Heart right ventricle (tissue), 16 donors: ENCODE measurements at places on chromosomes 2 and 18. TPM values are rescaled to one million over a fixed set of nuclear protein-coding genes. Genes with fewer than 3 reads are reported as not detected.

GRCh38 chr2:32697156-32697555 lies 69.3 kb downstream of the TTC27 start:
- H3K36me3 ChIP-seq: no peaks in the 10 kb centered on the region
- H3K27me3 ChIP-seq: no peaks in the 10 kb centered on the region
- H3K27ac ChIP-seq: no peak overlapping the region

GRCh38 chr2:201507725-201508124 lies 56.2 kb downstream of the STRADB start:
- no peaks in the 10 kb centered on the region for H3K4me1 ChIP-seq
- H3K27me3 ChIP-seq: no peaks in the 10 kb centered on the region
- H3K36me3 ChIP-seq: no peaks in the 10 kb centered on the region

DNA sequence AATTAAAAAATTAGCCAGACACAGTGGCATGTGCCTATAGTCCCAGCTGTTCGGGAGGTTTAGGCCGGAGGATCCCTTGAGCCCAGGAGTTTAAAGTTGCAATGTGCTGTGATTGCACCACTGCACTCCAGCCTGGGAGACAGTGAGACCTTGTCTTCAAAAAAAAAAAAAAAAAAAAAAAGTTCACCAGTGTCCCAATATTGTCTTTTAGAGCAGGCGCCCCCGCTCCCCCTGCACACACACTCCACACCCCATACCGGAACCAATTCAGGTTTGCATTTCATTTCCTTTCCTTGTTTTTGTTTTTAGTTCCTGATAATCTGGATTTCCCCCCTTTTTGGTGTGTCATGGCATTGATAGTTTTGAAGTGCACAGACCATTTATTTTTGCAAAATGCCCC lies 10.4 kb downstream of the TMEM87B start:
- no peak for DNase-seq
- H3K4me3 ChIP-seq: no peak overlapping the region

DNA sequence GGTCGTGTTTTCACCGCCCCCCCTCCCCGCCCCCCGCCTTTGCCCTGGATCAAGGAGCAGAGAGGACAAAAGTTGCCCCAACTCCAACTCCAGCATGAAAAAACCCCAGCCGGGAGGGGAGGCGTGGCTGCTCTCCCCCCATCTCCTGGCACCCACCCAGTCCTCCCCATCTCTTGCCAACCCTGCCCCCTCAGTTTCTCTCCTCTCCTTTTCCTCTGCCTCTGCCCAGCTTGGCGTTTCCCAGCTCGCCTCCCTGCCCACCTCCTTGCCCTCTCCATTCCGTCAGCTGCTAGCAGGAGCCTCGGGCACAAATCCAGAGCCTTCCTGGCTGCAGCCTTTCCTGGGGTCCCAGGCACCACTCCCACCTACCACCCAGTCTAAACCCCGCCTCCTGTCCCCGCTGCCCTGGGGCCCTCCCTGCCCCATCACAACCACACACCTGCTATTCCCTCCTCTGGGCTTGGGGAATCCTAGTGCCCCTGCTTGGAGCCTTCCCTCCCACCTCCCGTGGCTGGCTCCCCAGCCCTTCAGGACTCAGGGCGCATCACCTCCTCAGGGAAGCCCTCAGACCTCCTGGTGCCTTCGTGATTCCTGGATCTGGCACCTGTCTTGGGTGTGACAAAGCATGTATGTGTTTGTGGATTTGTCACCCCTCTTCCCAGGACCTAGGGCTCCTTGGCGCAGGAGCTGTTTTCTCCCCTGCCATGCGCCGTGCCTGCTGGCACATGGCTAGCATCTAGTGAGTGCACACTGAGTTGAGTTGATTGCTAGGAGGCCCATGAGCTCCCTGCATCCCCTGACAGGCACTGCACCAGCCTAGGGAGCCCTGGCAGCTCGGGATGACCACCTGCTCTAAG lies 209.1 kb downstream of the TFCP2L1 start:
- no peaks in the 10 kb centered on the region for H3K27me3 ChIP-seq
- H3K4me3 ChIP-seq: no peak overlapping the region
- no peak overlapping the region for H3K27ac ChIP-seq

- no peak overlapping the region for H3K27ac ChIP-seq
- H3K4me3 ChIP-seq: no peak overlapping the region
- H3K36me3 ChIP-seq: no peaks in the 10 kb centered on the region
Measured at GRCh38 chr2:231339316-231339715, 56.2 kb upstream of the B3GNT7 start.

- DNase-seq: no peak
- no peaks in the 10 kb centered on the region for H3K36me3 ChIP-seq
- peaks cover 44% of the 10 kb centered on the region for H3K27me3 ChIP-seq
Measured at GRCh38 chr2:94958245-94958644, 67.3 kb upstream of the MAL start.

The SETBP1 gene
- 9.0 TPM for total RNA-seq

The RTP5 gene
- not detected for total RNA-seq
